Activated CD4-positive, alpha-beta T cell treated with anti-CD3 and anti-CD28 coated beads, Interleukin-2, amount 50 U/mL, for 24 hours (primary cell): ENCODE measurements at places on chromosomes 6 and 20.

DNA sequence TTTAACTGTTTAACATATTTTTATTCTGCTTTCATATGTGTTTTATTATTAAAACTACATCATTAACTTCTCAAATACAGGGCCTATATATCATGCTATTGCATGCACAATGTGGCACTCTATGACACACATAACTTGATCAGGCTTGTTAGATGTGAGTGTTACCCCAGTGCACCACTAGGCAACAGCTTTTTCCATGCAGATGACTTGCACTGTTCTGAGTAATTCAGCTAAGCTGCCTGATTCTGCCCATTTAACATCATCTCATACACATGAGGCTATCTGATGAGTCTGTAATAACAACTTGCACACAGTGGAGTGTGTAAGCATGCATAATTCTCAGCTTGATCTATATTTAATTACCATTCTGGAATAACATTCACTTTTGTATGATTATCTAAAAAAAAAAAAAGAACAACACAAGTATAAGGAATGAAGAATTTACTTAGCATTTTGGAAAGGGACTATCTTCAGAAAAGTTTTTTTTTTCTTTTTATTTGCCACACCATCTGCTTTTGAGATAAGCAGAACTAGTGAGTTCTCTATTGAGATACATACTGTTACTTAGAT, 83.1 kb downstream of the GRM1 start:
- DNase-seq: no peak

GRCh38 chr6:100266494-100267401, 198.0 kb downstream of the SIM1 start:
- DNase-seq: no peak

- no peak for DNase-seq
Observed at GRCh38 chr6:111486921-111487320, 3.9 kb upstream of the REV3L start.

- no peak for DNase-seq
Observed at GRCh38 chr6:36615018-36615761, 21.0 kb downstream of the SRSF3 start.

- no peak for DNase-seq
Observed at GRCh38 chr6:19831358-19831757, 5.8 kb upstream of the ID4 start.

DNA sequence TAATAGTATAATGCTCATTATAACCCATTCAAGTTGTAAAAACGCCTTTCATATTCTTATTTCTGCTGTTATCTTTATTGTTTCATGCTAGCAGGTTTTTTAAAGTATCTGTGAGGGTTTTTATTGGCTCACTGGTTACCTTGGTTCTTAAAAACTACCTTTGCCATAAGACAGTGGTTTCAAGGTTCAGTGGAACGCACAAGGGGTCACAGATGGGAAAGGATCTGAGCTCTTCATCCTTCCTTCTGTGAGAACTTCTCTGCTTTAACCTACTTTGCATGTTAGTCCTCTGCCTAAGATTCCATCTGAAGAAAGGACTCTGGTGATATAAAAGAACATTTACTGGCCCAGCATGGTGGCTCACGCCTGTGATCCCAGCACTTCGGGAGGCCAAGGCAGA, 492.6 kb downstream of the CD83 start:
- no peak for DNase-seq
